Right forelimb (tissue), 1 donor: ENCODE measurements at places on chromosomes 3 and 15.

DNA sequence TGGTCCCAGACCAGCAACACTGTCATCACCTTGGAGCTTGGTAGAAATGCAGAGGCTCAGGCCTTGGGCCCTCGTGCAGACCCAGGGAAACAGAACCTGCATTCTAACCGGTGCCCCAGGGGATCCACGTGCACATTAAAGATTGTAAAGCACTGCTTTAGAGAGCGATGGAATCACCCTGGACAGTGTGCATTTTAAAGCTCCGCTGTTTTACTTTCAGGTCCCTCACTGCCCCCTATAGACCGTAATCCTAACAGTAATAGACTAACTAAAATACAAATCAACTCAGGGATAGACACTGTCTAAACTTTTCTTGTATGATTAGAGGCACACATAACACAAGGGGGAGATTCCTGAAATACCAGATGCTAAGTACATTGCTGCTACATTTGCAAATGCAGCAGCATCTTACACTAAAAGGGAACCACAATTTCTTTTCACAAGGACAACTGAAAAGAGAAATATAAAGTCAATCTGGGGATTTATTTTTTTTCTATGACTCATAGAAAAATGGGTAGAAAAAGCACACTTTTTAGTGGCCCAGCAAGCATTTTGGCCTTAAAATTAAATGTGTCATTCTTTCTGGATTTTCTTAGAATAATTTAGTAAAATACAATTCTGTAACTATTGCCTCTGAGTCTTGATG is 10.5 kb upstream of the SH3GL3 start:
- no peak for DNase-seq

GRCh38 chr3:169907476-169907875 is 3.9 kb upstream of the SAMD7 start:
- DNase-seq: no peak

GRCh38 chr3:170387950-170388349 is 30.4 kb downstream of the SKIL start:
- no peak for DNase-seq

GRCh38 chr3:31277582-31277981 is 255.1 kb upstream of the STT3B start:
- DNase-seq: no peak

DNA sequence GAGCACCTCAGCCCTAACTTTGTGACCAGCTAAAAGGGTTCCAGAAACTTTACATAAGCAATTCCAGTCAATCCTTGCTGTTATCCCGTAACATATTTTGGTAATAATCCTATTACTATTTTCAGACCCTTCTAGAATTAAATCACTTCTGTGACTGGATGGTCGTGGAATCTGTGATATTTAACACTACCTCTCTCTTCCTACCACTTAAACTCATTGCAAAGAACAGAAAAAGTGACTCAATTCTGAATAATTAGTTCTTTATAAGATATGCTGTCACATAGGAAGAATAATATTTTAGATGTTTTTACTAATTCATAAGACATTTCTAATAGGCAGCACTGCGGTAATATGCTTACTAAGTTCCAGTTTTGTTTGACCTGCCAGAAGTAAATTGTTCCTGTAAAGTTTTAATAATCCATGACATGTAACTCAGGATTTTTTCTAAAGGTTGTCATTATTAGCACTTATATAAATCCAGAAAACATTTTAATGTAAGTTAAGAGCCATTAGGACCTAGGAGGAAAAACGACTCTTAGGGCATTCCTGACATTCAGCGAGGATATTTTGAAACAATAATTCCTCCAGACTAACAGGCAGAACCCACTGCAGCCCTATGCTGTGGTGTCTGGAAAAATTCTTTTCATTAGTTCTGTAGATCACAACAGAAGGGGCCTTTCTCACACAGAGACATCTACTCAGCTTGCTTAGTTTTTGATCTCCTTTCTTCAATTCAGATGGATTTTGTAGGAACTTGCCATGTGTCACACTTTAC is 113.3 kb upstream of the MBNL1 start:
- DNase-seq: no peak

GRCh38 chr15:90599116-90599515 is 69.4 kb downstream of the CRTC3 start:
- no peak for DNase-seq

- no peak for DNase-seq
Observed at GRCh38 chr3:35262406-35262805, 376.9 kb upstream of the ARPP21 start.

DNA sequence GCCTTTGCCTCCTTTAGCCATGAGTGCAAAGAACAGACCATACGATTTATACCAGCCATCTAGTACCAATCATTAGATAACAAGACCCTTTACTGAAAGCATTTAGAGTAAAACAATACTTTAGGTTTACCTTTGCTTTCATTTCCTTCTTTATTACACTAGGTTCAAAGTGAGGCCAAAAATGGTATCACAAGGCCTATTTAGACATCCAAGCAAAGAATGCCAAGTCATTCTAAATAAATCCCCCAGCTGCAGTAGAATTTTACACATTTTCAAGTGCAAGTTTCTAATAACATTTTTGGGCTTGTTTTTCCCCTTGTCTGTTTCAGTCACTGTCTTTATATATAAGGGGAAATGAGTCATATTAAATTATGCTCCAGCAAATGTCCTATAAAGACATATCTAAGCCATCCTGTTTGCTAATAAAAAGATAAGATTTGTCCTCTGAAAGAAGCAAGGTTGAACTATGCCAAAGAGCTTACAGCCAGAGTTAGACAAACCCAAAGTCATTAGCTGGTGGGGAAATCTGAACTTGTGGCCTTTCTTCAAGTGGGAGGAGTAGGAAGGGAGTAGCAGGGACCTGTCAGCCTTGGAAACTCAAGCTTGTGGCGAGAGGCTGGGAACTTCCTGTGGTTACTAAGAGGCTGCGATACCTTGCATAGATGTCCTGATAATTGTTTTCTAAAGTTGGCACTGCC is 232.7 kb downstream of the MECOM start:
- no peak for DNase-seq

GRCh38 chr15:54987881-54988280 is 208.9 kb downstream of the RSL24D1 start:
- DNase-seq: no peak

DNA sequence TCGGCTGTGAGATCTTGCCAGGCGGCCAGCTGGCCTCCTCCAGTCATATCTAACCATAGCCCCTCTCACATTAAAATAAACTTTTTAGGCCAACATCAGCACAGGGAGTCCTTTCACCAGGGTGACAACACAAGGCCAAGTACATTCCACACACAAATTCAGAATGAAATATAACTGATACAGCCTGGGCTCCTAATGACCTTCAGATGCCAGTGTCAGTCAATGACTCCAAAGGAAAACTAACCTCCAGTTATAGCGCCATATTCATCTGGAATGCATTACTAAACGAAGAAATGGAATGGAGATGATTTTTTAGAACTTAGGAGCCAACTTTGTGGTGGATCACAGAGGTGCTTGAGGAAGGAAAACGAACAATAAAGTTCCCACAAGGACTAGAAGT is 205.4 kb downstream of the GREM1 start:
- no peak for DNase-seq

GRCh38 chr15:56929933-56930332 is 11.5 kb downstream of the TCF12 start:
- DNase-seq: no peak

GRCh38 chr15:80923668-80924067 is 66.0 kb downstream of the MESD start:
- DNase-seq: no peak

GRCh38 chr3:90035643-90036042 is 928.2 kb downstream of the EPHA3 start:
- DNase-seq: no peak

DNA sequence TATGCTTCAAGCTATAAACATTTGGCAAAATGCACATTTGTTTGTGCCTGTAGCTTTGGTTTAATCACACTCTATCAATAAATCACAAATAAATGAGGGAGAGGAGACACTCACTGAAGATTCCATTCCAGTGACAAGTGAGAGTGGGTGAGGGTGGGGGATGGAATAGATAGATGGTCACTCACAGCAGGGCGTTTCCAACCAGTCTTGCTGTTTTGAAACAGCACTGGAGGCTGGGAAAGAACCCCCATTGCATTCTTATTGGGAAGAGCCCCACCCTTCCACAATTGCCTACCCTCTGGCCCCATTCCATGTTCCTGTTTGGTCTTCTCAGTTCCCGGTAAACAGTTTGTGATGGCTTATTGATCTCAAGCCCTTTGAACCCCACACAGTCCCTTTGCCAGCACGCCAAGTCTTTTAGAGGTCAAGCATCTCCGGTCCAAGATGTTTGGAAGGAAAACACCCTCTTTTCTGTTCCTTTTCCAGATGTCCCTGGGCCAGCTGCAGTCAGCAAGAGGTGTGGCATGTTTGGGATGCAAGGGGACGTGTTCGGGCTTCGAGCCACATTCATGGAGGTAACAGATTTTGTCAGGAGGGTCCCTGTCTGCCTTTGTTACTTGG is 30.7 kb downstream of the LMCD1 start:
- peak; percentile 73 for DNase-seq

DNA sequence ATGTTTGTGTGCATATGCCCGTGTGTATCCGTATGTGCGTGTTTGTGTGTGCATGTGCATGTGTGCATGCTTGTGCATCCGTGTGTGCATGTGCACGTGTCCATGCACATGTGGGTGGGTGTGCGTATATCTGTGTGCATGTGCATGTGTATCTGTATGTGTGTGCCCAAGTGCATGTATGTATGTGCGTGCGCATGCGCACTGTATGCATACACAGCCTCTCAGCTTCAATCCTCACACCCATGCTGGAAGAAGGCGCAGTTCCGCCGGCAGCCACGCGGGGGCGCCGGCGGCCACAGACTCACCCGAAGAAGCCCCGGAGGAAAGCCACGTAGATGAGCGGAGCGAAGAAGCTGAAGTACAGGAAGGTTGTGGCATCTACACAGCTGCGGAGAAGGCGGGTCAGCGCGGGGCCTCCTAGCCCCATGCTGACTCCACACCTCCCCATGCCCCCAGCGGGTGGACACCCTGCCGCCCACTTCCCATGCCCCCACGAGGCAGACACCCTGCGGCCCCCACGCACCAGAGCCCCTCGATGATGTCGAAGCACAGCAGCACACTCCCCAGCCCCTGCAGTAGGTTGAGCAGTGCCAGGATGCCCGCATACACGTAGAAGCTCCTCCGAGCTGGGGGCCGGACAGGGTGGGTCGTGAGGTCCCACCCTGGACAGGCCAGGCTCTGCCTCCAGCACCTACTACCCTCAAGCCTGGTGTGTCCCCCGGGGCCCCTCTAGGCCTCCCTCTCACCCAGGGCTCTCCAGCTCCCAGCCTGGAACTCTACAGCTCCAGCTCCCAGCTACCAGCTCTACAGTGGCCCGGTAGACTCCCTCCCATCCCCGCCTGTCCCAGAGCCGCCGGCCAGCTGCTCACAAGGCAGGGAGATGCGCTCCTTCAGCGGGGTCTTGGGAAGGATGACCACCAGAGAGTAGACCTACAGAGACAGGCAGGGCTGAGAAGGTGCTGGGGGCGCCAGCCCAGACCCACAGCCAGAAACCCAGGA is 15.4 kb downstream of the TPRA1 start:
- peak; percentile 94 for DNase-seq

DNA sequence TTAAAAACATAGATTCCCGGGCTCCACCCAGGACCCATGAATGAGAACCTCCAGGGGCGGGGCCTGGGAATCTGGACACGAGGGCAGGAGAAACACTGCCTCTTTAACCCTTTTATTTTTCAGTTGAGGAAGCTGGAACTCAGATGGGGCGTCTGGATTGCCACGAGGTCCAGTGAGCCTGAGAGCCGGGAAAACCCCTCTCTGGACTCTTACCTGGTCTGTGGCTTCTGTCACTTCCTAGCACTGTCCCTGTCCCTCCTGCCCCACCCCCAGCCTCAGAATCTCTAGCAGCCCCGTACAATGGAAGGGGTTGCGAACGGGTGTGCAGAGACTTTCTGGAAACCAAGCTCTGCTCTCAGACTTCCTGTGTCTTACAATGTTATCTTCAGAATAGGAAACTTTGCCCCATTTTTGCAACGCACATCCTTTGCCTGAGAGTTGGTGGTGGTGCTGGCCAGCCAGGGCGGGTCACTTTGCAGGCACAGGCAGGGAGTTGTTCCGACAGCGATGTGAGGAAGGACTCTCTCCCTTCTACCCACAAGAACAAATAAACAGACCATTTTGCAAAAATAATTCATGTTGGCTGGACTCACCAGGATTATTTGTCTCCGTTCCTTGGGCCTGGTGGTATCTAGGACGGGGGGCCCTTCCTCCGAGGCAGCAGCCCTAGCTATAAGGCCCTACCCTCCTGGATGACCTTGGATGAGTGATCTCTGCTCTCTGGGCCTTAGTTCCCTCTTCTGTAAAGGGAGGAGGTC is 59.1 kb downstream of the SMAD6 start:
- no peak for DNase-seq

- no peak for DNase-seq
Observed at GRCh38 chr3:183252118-183252782, 803 bp upstream of the B3GNT5 start.

GRCh38 chr3:134464064-134464688 is 21.6 kb downstream of the ANAPC13 start:
- DNase-seq: peak; percentile 95

DNA sequence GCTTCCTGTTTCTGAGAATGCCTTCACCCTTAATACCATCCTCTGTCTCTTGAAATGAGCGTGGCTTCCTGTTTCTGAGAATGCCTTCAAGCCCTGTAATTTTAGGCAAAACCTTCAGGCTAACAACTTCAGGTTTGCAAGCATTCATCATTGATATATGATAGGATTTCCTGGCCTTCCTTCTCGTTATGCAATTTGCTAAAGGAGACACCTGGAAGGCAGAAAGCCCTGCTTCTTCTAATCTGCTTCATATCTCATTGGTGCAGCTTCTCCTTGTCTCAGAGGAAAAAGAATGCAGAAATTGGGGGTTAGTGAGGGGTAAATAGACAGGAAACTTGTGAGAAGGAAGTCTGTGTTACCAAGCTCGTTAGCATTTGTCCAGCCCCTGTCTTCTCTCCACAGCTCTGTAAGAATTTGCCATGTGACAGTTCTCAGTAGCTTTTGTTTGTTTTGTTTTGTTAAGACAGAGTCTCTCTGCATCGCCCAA is 7.3 kb downstream of the ARL6IP5 start:
- no peak for DNase-seq

GRCh38 chr3:131540143-131540542 is 37.4 kb upstream of the MRPL3 start:
- no peak for DNase-seq

GRCh38 chr3:188319569-188319968 is 165.6 kb downstream of the LPP start:
- no peak for DNase-seq
